ENCODE measurements at places on chromosomes 1 and 21.

GRCh38 chr1:172742599-172743500, 83.9 kb downstream of the FASLG start:
- DNase-seq = no peak

DNA sequence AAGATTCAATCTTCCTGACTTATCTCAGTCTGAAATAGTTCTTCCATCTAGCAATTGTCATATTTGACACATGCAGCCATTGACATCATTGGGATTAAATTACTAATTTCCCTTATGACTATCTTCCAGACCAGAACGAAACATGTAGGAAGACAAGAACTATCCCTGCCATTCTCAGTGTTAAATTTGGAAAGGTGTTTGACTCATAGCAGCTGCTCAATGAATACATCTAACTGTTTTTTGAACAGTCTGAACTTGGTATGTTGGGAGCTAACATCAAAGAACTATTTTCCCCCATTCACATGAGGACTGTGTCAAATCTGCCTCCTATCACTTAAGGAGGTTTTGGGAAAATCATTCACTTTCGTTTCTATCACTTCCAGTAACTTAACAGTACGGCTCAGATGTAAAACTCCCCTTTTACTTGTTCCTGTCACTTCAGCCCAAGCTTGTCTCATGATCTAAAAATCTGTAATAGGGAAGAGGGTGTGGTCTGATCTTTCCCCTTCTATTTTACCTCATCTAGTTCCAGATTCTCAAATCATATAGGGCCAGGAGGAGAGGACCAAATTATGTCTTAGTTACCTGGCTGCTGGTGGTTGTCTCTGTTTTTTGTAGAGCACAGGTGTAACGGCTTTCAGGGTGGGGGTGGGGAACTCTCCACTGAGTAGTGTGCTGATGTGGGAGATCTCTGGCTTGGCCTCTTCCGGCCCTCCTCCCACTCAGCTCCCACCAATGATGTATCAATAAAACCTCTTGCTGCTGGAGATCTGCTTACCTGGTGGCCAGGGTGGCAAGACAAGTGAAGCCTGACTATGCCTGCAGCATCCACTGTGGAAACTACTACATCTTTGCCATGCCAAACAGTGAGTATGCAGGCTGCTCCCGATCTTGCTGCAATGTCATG, 26.2 kb upstream of the SLAMF1 start:
- no peak for DNase-seq

DNA sequence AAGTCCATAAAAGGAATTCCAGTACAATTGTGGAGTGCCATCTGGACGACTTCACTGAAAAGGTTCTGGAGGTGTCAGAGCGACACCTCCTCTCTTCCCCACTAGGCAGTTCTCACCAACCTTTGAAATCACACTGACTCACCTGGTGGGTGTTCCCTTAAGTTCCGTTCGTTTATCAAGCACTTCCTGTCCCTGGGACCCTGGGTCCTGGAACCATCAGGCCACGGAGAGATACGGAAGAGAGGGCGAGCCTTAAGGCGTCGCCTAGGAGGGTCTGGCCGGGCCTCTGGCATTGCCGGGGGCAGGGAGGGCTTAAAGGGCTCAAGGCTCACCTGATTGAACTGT, 317 bp downstream of the SPAG17 start:
- peak; percentile 20 for DNase-seq

DNA sequence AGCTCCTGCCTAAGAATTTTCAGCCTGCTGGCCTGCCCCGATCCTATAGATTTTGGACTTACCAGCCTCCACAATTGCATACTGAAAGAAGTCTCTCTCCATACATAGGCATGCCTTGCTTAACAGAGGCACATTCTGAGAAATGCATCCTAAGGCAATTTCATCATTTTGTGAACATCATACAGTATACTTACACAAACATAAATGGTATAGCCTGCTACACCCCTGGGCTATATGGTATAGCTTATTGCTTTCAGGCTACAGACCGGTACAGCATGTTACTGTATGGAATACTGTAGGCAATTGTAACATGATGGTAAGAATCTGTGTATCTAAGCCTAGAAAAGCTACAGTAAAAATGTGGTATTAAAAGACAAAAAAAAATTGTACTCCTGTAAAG, 174.7 kb downstream of the NRIP1 start:
- no peak for DNase-seq

Data from H7 (cell line).